ENCODE measurements at places on chromosomes 4 and X.

DNA sequence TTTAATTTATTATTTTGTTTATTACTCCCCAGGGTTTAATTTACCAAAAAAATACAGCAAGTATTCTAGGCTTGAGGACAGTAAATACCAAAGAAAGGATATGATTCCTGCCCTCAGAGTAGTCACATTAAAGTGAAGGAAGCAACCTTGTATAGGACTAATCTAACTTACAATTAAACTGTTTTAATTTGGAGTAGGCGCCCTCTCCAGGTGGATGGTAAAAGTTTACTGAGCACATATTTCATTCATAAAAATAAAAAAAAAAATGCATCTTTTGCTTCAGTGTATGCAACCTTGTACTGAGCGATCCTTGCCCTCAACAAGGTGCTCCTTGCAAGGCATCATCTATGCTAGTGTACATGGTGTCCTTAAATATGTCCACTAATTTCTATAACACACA lies 72.0 kb upstream of the MAGEB16 start:
- no peak for DNase-seq

- DNase-seq, result no peak
Observed at GRCh38 chr4:5635826-5636195, 72.5 kb downstream of the EVC2 start.

GRCh38 chr4:33518856-33519255 lies 2725.5 kb downstream of the ARAP2 start:
- no peak for DNase-seq

- no peak for DNase-seq
Observed at GRCh38 chrX:51893931-51894696, 691 bp downstream of the MAGED1 start.

GRCh38 chr4:98544818-98545414 lies 113.5 kb downstream of the TSPAN5 start:
- no peak for DNase-seq

DNA sequence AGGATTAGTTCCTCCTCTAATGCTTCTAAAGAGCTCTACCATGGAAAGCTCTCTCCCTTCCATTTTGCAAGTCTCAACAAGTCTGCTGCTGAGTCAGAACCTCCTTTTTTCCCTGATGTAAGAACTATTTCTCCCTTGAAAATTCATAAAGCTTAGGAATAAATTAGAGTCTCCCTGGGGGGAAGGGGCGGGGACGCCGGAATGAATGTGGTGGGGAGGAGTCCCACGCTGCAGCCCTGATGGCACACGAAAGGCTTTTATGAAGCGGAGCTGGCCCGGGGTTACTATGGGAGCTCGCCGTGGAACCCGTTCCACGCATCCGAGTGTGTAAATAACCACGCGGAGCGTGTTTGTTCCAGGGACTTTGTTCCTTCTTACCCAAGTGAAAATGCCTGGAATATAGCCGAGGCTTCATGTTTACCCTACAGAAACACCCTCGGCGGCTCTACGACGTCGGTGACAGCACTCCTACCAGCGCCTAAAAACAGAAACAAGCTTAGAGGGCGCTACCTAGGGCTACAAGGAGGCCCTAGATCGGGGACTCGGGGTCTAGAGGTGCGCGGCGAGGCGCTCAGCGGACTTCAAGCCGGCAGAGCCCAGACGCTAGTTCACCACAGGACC lies 923 bp upstream of the CPEB2 start:
- DNase-seq, result no peak

DNA sequence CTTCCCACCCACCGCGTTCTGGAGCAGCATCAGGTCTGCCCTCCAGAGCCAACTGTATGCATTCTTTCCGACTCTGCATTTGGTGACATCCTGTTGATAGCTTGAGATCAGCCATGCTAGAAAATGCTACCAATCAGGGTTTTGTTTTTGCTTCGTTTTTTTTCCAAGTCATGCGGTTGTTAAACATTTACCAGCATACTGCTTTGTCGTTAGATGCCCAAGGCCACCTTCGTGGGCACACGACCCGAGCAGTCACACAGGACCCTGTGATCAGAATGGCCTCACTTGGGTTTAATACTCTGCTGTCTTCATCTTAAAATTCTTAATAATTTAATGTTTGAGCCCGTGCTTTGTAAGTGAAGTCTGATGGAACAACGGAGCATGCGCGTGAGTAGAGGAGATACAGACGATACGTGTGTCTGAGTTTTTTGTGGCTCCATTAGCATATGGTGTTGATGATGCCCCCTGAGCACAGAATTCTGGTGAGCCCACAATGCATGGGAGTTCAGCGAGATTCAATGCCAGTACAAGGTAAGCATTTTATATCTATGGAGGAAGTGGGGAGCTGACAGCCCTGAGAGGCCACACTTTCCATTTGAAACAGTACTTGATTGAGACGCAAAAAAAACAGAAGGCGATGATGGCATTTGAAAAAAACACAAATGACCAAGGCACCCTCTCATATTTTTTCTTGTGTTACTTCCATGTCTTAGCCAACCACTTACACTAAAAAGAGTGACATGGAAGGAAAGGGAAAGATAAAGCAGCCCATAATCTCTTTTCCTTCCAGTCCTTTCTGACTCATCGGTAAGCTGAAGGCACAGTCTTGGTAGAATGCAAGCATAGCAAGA lies 323.6 kb downstream of the BCOR start:
- no peak for DNase-seq

GRCh38 chrX:10450229-10450958 lies 170.0 kb downstream of the MID1 start:
- DNase-seq, result no peak

- no peak for DNase-seq
Observed at GRCh38 chr4:52994567-52994966, 132.4 kb downstream of the RASL11B start.

GRCh38 chrX:86047174-86047935 lies at the start of gene CHM:
TSS of gene CHM (minus strand) at chrX:86047558. CDS start at chrX:86047532, 26 bp downstream.
- no peak for DNase-seq

- no peak for DNase-seq
Observed at GRCh38 chr4:172985552-172985951, 183.1 kb upstream of the GALNT7 start.

DNA sequence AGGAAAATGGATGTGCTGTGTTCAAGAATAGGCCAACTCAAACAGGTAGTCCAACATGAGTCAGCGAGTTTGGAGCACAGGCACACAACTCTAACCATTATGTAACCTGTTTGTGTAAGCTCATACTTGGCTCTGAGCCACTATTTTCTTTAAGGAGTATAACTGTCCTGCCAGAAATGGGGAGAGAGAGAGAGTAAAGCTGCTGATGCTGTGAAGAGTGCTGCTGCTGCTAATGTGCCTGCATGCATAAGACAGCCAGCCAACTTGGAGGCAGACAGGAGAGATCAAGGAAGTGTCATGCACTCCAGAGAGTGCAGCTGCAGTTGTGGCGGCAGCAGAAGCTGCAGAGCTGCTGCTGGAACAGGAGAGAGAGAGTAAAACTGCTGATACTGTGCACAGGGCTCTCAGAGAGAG lies 11.7 kb upstream of the STATH start:
- no peak for DNase-seq

- DNase-seq, result no peak
Observed at GRCh38 chr4:6695660-6696610, 2.3 kb downstream of the S100P start.

- DNase-seq, result no peak
Observed at GRCh38 chr4:40628888-40629287, 776 bp downstream of the RBM47 start.

GRCh38 chr4:99749445-99750391 lies 66.9 kb upstream of the DAPP1 start:
- DNase-seq, result no peak

DNA sequence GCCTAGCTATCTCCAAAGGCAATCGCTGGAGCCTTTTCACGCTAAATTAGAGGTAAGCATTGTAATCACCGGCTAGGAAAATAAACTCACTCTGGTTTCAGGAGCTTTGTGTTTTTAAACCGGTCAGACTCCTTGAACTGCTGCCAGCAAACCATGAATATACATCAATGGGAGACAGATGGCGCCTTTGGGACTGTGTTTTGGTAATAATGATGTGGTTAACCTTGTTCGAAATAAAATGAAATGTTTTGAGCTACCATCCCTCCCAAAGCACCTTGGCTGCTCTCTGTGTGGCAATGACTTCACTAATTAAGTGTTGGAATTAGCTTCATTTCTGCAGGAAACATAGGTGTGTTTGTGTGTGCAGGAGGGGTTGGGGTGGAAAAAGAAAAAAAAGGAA lies 65.3 kb downstream of the CLNK start:
- DNase-seq, result no peak

GRCh38 chrX:15299941-15300851 lies 15.2 kb downstream of the ASB11 start:
- DNase-seq, result no peak

GRCh38 chrX:136271300-136271699 lies 20.1 kb upstream of the MAP7D3 start:
- DNase-seq, result no peak

DNA sequence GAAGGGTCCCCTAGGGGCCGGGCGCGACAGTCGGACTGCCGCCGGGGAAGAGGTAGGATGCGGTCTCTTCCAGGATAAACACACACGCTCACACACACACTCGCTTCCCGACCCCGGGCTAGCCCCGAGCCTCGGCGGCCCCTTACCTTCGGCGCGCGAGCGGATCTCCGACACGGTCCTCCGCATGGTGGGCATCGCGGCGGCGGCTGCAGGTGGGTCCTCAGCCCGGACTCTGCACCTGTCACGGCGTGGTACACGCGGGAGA lies 294 bp downstream of the ATP8A1 start:
- DNase-seq, result no peak

DNA sequence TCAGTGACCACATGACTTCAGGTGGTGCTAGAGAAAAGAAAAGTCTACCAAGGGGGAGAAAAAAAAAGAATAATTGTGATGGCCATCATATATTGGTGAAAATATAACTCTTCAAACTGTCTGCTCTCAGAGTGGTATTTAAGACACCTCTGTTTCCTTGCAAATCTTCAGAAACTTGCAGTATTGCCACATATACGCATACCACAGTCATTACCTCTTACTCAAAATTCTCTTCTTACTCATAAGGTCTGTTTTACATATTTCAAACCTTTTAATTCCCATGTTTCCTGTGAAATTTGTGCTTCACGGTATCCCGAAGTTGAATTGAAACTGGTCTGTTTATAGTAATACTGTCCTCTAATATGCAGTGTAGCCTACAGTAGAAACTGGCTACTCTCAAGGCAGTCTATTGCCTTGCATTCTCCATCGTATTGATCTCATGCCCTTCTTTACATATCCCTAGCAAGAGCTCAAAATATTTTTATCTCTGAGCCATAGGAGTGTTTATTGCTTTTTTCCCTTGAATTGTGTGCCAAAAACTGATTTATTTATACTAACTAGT lies 34.7 kb upstream of the LHFPL1 start:
- DNase-seq, result no peak

DNA sequence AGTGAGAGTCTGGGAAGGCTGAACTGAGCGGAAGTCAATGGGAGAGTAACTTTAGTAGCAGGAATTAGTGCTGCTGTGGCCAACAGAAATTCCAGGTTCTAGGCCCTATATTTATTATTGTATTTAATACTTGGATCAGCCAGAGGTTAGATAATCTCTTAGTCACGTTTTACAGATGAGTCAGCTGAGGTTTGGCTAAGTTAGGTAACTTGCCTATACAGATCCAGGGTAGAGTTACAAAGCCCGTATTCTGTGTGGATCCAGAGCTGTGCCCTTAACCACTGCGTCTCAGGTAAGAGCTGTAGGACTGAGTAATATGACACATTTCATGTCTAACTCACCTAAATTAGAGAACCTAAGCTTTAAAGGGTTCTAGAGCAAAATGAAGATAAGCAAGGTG lies 20.5 kb downstream of the PSMD10 start:
- no peak for DNase-seq

DNA sequence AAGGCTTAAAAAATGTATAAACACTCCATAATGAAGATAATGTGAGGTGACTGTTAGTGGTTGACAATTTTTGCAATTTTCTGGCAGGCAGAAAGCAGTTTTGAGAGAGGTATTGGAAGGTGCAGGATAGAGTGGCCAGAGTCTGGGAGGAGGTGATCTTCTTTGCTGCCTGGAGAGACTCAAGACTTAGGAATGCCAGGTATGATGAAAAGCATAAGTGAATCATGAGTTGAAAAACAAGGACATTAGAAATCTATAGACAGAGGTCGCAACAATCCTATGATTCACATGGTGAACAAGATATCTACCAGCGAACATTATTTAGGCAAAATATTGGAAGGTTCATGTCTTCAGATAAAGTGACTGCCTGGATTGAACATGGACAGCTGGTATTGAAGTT lies 118.5 kb downstream of the CFAP299 start:
- no peak for DNase-seq

DNA sequence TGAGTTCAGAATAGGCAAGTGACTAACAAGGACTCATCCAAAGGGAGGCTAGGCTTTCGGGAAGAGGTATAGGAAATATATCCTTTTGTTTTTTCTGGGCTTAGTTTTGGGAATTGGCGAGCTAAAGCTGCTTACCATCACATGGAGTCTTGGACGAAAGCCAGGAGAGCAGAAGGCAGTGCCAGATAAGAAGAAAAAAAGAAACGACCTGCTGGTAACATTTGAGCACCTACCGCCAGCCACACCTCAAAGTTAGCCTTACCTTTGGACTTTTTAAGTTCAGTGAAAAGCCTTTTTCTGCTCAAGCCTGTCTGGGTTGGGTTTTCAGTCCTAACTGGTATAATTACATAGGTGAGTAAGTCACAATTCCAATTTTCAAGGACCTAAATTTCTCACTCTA lies 85.1 kb upstream of the LCORL start:
- DNase-seq, result no peak

- no peak for DNase-seq
Observed at GRCh38 chrX:133674726-133675470, 259.6 kb upstream of the GPC4 start.

DNA sequence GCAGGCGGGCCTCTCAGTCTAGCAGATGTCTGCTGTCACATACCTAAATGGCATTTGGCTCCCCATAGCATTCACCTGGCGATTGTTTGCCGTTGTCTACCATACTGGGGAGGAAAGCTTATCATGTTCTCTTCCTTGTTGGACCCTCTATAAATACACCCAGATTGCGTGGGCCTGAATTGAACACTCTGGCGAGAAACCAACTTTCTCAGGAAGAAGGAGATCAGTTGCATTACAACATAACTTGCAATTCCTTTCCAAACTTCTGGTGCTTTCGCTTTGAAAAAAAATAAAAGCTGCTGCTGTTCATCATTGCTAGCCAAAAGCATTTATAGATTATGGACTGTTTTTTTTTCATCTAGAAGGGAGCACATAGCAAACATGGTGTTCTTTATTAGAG lies 230.0 kb upstream of the GPC4 start:
- DNase-seq, result no peak

DNA sequence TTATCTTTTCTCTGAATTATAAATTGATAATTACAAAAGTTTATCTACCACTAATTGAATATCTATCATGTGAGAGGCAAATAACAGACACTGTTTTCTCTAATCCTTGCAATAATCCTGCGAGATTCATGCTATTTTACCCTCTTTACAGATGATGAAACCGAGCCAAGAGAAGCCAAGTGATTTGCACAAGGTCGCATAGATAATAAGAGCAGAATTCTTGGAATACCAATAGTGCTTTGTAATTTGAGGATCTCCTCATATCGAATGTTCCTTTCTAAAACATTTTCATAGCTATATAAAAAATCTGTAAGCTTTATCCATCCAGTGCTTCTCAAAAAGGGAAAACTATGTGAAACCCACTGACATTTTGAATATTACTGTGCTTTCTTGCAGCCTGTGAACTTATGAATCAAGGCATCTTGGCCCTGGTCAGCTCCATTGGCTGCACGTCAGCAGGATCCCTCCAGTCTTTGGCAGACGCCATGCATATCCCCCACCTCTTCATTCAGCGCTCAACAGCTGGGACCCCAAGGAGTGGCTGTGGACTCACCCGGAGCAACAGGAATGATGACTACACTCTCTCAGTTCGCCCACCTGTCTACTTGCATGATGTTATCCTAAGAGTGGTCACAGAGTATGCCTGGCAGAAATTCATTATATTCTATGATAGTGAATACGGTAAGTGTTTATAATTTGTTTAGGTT lies 743.8 kb upstream of the ATOH1 start:
- no peak for DNase-seq
